ENCODE measurements at places on chromosomes 5 and 9. TPM values are rescaled to one million over a fixed set of nuclear protein-coding genes. Genes with fewer than 3 reads are reported as not detected.

The PCDHGA1 gene
- total RNA-seq = 2.8 TPM

The SHROOM1 gene
- total RNA-seq = 15.4 TPM

GRCh38 chr9:5073701-5074100 is 88.6 kb downstream of the JAK2 start:
- peaks cover 30% of the 10 kb centered on the region for H3K36me3 ChIP-seq
- H3K4me1 ChIP-seq = no peaks in the 10 kb centered on the region
- DNase-seq = no peak
- no peak overlapping the region for H3K4me3 ChIP-seq

The TNFSF15 gene
- total RNA-seq = 0.63 TPM

DNA sequence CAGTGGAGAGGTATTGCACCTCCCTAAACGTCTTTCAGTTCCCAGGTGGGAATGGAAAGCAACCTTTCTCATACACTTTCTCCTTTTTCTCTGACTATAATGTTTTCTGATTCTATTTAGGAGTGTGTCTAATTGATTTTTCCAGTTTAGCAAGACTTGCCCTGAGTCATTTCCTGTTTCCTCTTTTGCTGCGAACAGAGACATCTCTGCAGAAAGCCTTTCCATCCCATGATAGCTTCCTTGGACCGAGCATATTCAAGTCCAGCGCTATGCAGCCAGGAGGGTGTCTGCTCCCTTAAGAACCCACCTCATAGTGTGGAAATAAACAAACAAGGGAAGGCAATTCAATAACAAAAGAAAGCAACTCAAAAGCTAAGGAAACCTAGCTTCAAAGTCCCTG is 60.0 kb upstream of the CDH6 start:
- H3K4me3 ChIP-seq = no peak overlapping the region
- no peak overlapping the region for H3K27ac ChIP-seq
- H3K36me3 ChIP-seq = no peaks in the 10 kb centered on the region

GRCh38 chr5:169347786-169348185 is 46.8 kb upstream of the SLIT3 start:
- H3K27ac ChIP-seq = no peak overlapping the region
- peaks cover 6% of the 10 kb centered on the region for H3K4me1 ChIP-seq
- H3K27me3 ChIP-seq = no peaks in the 10 kb centered on the region
- no peak for DNase-seq
- no peak overlapping the region for H3K4me3 ChIP-seq

- H3K36me3 ChIP-seq = no peaks in the 10 kb centered on the region
- H3K27me3 ChIP-seq = no peaks in the 10 kb centered on the region
- H3K4me3 ChIP-seq = no peak overlapping the region
- no peaks in the 10 kb centered on the region for H3K4me1 ChIP-seq
- no peak overlapping the region for H3K27ac ChIP-seq
These were observed 58.9 kb downstream of the GNA14 start for GRCh38 chr9:77589046-77589795.

DNA sequence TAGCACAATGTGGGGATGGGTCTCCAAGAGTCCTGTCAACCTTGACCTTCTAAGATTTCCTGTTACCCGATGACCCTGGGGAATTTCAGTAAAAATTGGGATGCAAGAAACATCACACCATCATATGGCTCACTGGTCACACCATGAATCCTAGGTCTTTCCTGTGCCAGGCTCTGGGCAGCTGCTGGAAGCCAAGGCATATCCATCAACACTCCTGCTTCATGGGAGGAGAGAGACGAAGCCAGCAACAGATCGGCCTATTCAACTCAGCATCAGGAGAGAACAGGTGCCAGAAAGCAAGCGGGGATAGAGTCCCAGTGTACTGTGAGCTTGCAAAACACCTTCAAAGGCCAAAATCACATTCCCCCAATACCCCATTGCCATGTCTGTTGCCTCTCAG is 6.5 kb upstream of the NEK6 start:
- DNase-seq = no peak
- no peak overlapping the region for H3K4me3 ChIP-seq
- H3K27me3 ChIP-seq = no peaks in the 10 kb centered on the region
- H3K27ac ChIP-seq = no peak overlapping the region
- no peaks in the 10 kb centered on the region for H3K4me1 ChIP-seq

GRCh38 chr5:143208781-143209510 is 194.5 kb downstream of the NR3C1 start:
- no peak overlapping the region for H3K4me3 ChIP-seq
- no peak overlapping the region for H3K27ac ChIP-seq
- peaks cover 40% of the 10 kb centered on the region for H3K4me1 ChIP-seq

The PNPLA7 gene
- total RNA-seq = 12.7 TPM

- no peak overlapping the region for H3K27ac ChIP-seq
- DNase-seq = no peak
- no peaks in the 10 kb centered on the region for H3K4me1 ChIP-seq
- no peak overlapping the region for H3K4me3 ChIP-seq
These were observed 416.4 kb upstream of the IRX1 start for GRCh38 chr5:3179220-3179619.

The PDLIM4 gene
- total RNA-seq = 50.6 TPM

GRCh38 chr5:71533615-71534014 is 53.5 kb upstream of the MCCC2 start:
- no peak for DNase-seq
- peak overlapping the region; percentile 31 for H3K27ac ChIP-seq
- no peak overlapping the region for H3K4me3 ChIP-seq
- H3K27me3 ChIP-seq = no peaks in the 10 kb centered on the region

The UNC13B gene
- 38.1 TPM for total RNA-seq

- no peaks in the 10 kb centered on the region for H3K27me3 ChIP-seq
- no peaks in the 10 kb centered on the region for H3K36me3 ChIP-seq
- no peak overlapping the region for H3K4me3 ChIP-seq
- DNase-seq = no peak
- no peaks in the 10 kb centered on the region for H3K4me1 ChIP-seq
These were observed 209.7 kb upstream of the PRR16 start for GRCh38 chr5:120254385-120254784.

DNA sequence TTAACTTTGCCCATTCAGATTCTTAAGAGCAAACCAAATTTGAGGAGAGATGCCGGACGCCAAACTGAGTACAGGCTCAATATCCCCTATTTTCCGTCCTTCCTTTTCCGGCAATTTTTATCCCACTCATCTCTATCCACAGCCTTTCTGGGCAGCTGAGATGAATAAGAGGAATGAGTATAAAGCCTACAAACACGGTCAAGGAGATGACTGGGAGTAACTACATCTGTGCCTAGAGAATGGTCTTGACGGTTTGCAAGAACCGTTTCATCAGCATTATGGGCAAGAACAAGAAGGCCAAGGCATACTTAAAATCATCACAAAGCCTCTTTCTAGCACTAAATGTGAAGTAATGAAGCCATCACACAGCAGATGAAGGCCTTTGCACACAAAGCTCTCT is 227.3 kb downstream of the DCP2 start:
- no peaks in the 10 kb centered on the region for H3K36me3 ChIP-seq
- no peaks in the 10 kb centered on the region for H3K4me1 ChIP-seq
- no peak overlapping the region for H3K27ac ChIP-seq
- DNase-seq = no peak

GRCh38 chr9:75148561-75148960 is 60.2 kb downstream of the OSTF1 start:
- H3K27me3 ChIP-seq = no peaks in the 10 kb centered on the region
- no peak overlapping the region for H3K4me3 ChIP-seq
- H3K36me3 ChIP-seq = peaks cover 9% of the 10 kb centered on the region
- peak overlapping the region; percentile 33 for H3K27ac ChIP-seq

The LECT2 gene
- total RNA-seq = not detected

- H3K4me3 ChIP-seq = peak overlapping the region; percentile 85
- H3K27ac ChIP-seq = peak overlapping the region; percentile 73
- H3K36me3 ChIP-seq = peaks cover 4% of the 10 kb centered on the region
- DNase-seq = peak; percentile 19
- H3K27me3 ChIP-seq = no peaks in the 10 kb centered on the region
These were observed 1.3 kb downstream of the SEMA5A start for GRCh38 chr5:9544502-9545135.

The PCDHB6 gene
- total RNA-seq = 3.2 TPM

DNA sequence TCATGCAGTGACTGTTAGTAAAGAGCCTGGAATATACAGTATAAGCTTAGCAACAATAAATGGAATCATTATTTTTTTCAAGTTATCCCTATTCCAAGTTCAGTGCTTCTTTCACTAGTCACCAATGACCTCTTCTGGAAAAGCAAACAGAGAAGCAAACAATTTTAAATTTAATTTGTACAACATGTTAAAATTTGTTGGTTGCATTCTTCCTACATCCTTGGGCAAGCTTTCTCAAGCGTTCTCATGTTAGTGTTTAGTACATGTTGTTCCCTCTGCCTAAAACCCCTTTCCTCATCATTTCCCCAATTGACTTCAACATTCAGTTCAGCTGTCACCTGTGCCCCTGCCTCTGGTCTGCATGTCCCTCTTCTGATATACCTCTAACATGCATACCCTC is 123.4 kb downstream of the SEC61B start:
- H3K27ac ChIP-seq = no peak overlapping the region
- H3K4me3 ChIP-seq = no peak overlapping the region
- no peaks in the 10 kb centered on the region for H3K27me3 ChIP-seq
- DNase-seq = no peak
- no peaks in the 10 kb centered on the region for H3K36me3 ChIP-seq

DNA sequence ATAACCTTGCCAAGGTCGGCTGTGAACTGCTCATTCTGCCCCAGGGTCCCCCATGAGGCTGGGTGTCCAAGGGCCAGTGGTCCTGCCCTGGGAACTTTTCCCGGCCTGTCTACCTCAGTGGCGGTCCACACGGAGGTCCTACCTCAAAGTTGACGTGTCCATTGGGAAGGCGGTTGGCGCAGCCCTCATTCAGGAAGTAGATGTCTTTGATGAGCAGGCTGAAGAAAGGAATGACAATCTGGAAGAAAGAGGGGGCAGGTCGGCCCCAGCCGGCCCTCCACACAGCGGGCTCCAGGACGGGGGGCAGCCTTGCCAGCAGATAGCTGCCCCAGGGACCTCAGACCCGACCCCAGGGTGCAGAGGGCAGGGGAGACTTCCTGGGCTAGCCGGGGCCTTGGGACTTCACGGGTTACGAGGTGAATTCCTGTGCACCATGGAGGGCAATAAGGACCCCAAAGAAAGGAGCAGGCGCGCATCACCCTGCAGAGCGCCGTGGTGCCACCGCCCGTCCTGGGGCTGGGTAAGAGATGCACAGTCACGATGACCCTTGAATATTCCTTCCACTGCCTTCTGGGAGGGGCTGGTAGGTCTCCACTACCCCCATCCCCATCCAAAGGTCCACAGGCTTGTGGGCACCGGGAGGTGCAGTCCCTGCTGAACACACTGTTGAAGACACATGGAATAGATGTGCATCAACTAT is 42.9 kb upstream of the RNF130 start:
- no peaks in the 10 kb centered on the region for H3K36me3 ChIP-seq
- no peaks in the 10 kb centered on the region for H3K27me3 ChIP-seq
- H3K27ac ChIP-seq = no peak overlapping the region
- H3K4me1 ChIP-seq = no peaks in the 10 kb centered on the region

DNA sequence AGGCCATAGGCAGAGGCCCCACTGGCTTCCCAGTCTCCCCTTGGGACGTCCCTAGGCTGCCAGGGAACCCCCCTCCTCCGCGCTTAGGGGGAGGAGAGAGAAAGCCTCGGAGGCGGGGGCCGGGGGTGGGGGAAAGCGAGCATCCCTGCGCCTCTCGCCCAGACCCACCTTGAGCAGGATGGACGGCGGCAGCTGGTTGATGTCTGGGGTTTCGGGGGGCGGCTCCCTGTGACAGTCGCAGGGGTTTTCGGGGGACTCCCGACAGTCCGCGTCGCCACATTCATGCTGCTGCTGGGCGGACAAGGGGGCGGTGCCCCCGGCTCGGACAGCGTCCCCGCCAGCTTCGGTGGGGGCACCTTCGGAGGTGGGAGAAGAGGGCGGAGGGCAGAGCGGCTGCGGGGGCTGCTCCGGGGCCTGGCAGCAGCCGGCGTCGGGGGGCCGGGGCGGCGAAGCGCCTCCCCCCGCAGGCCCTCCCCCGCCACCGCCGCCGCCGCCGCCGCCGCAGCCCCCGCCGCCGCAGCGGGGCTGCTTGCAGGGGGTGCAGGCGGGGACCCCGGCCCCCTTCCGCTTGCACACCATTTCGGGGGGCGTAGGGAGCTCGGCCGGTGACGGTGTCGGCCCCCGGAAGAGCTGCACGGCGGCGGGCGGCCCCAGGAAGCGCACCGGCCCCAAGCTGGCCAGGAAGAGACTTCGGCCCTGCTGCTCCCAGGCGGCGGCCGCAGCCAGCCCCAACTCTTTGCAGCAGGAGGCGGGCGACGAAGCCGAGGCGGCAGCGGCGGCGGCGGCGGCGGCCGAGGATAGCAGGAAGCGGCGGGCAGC is 1.2 kb downstream of the FBXL17 start:
- peak overlapping the region; percentile 96 for H3K4me3 ChIP-seq
- no peak for DNase-seq
- H3K27ac ChIP-seq = peak overlapping the region; percentile 94
- no peaks in the 10 kb centered on the region for H3K27me3 ChIP-seq
- H3K4me1 ChIP-seq = peaks cover 22% of the 10 kb centered on the region
- H3K36me3 ChIP-seq = no peaks in the 10 kb centered on the region

The SLCO6A1 gene
- not detected for total RNA-seq

The C9orf153 gene
- 0.92 TPM for total RNA-seq

DNA sequence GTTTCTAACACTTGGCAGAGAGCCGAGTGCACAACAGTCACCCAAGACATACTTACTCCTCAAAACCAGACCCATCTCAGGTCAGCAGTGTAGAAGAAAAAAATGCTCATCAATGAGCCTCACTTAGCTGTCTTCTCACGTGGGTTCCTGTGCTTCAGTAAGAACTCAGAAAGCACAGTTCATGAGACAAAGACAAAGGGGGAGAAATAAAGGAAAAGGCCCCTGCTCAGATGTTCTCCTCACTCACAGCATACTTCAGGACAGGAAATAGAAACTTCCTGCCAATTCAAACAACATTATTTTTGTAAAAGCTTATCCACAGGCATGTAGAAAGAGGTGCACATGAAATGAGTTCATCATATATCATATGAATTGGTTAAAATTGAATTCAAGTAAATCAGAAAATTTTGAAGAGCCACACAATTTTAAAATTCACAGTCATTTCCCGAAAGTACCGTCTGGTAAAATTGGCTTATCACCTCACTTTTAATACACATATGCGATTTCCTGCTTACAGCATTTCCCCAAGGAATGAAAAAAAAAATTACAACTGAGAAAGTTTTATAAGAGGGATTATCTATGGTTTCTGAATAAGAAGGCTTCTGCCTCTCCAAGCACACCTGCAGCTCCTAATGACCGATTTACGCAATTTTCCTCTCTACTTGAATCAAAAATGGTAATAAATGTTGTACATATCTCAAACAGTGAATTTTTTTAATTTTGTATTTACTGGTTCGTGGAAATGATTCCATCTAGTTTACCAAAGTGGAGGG is 328.3 kb downstream of the TMEM167A start:
- no peak overlapping the region for H3K27ac ChIP-seq
- H3K27me3 ChIP-seq = no peaks in the 10 kb centered on the region
- no peak for DNase-seq
- H3K4me1 ChIP-seq = no peaks in the 10 kb centered on the region

- DNase-seq = no peak
- peak overlapping the region; percentile 45 for H3K27ac ChIP-seq
- peaks cover 38% of the 10 kb centered on the region for H3K4me1 ChIP-seq
- no peak overlapping the region for H3K4me3 ChIP-seq
- no peaks in the 10 kb centered on the region for H3K36me3 ChIP-seq
These were observed 1038.3 kb downstream of the TLE1 start for GRCh38 chr9:80651044-80651443.

GRCh38 chr5:180367300-180367699 is 14.2 kb upstream of the GFPT2 start:
- no peak overlapping the region for H3K4me3 ChIP-seq
- H3K4me1 ChIP-seq = no peaks in the 10 kb centered on the region
- no peaks in the 10 kb centered on the region for H3K36me3 ChIP-seq
